Pulmonary artery endothelial cell (primary cell): ENCODE measurements at places on chromosomes 6 and 20. TPM values are rescaled to one million over a fixed set of nuclear protein-coding genes. Genes with fewer than 3 reads are reported as not detected.

The BCAS4 gene
- 1.6 and 2.5 TPM in 2 replicates for total RNA-seq

The SPEF1 gene
- 0.13 TPM in 1 of 2 replicates, not detected in the other for total RNA-seq

The PAK5 gene
- total RNA-seq, result not detected in 2 replicates

The MATN4 gene
- total RNA-seq, result not detected in 2 replicates
